ENCODE measurements at places on chromosomes 13 and 19.
A peak's percentile ranks its signal among the peaks of the same experiment; 100 is the strongest.

- no peak for DNase-seq
Observed at GRCh38 chr13:46565808-46566750, 13.1 kb downstream of the LRCH1 start.

DNA sequence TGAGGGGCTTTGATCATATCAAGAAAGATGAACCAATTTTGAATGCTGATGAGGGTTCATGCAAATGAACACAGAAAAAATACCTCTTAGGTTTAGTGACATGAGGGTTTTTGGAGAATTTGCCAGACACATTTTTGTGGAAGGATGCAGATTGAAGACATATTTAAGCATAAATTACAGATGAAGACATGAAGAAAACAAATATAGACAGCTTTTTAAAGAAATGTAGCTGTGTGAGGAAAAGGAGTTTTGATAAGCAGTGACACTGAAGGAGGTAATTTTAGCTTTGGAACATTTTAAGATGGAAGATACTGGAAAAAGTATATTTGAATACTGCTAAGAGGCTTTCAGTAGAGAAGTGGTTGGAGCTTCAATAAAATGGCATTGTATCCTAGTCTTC is 810.8 kb upstream of the GPC6 start:
- DNase-seq = no peak

- peak; percentile 92 for DNase-seq
Observed at GRCh38 chr19:19320361-19321140, at the start of the genes MAU2 and SUGP1. Gene MAU2, plus strand, starts transcription at chr19:19320829. Its CDS starts 31 bp downstream, at chr19:19320860. Gene SUGP1, minus strand, starts transcription at chr19:19320509. Its CDS starts 13 bp downstream, at chr19:19320496.

- DNase-seq = peak; percentile 82
Observed at GRCh38 chr19:7852851-7853769, 21.1 kb downstream of the PRR36 start.

- no peak for DNase-seq
Observed at GRCh38 chr19:934865-935479, 9.1 kb downstream of the ARID3A start.

- DNase-seq = no peak
Observed at GRCh38 chr13:74158028-74158427, 23.8 kb upstream of the KLF12 start.

DNA sequence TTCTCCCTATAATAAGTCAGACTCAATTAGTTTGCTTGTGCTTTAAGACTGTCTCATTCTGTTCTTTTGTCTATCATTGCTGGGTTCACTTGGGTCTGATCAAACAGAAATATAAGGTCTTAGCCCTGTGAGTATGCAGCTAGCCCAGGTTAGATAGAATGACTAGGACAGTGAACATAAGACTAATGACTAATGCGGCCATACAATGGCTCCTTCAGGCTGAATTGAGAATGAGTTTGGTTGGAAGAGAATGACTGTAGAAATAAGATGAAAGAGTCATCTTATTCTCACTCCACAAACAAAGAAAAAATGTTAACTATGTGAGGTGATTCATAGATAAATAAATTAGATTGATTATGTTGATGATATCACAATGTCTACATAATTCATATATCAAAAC is 50.1 kb upstream of the OBI1 start:
- no peak for DNase-seq

- DNase-seq = no peak
Observed at GRCh38 chr13:51959773-51960172, 51.5 kb downstream of the ATP7B start.

DNA sequence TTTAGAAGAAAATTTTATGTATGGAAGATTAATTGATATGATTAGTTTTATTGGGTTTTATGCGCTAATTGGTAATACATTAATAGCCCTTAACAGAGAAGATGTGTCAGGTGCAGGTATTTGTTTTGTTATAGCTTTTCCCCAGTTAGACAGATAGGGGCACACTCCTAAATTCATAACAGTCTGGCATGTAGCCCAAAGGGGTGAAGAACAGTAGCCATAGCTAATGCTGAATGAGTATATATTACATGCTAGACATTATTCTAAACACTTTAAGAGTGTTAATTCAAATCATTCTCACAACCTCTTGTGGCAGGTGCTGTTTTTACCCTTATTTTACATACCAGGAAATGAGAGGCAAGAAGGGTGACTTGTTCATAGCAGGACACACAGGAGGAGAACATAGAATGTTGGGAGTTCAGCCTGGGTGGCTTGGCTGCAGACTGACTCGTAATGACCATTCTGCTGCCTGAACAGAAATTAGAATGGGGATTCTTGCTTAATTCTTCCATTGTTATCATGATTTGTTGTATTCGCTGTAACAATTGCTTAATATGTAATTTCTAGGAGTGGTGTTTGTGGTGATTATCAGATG is 20.1 kb downstream of the PCCA start:
- no peak for DNase-seq

GRCh38 chr13:49410477-49410876 is 33.4 kb downstream of the CAB39L start:
- no peak for DNase-seq

DNA sequence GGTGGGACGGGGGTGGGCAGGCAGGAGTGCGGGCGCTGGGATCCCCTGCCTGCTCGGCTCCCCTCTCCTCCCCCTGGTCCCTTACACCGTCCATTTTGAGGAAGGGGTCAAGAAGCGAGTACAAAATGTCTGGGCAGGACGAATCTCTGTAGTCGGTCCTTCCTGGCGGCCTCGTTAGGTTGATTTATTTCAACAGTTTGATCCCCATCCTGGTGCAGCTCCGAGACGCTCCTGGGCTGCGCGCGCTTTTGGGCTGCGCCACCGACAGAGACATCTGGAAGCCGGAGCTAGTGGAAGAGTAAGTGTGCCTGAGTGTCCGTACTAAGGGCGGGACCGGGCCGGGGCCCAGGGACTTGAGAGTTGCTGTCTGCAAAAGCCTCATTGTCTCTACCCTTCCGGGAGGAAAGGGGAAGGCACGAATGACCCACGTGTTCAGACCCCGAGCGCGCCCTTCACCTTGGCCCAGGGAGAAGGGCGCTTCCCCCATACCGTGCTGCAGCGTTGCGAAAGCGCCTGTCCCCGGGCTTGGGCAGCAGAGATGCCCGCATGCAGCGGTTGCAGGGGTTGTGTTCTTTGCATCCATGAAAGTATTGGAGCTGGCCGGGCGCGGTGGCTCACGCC is 1.8 kb downstream of the ZNF114 start:
- no peak for DNase-seq

DNA sequence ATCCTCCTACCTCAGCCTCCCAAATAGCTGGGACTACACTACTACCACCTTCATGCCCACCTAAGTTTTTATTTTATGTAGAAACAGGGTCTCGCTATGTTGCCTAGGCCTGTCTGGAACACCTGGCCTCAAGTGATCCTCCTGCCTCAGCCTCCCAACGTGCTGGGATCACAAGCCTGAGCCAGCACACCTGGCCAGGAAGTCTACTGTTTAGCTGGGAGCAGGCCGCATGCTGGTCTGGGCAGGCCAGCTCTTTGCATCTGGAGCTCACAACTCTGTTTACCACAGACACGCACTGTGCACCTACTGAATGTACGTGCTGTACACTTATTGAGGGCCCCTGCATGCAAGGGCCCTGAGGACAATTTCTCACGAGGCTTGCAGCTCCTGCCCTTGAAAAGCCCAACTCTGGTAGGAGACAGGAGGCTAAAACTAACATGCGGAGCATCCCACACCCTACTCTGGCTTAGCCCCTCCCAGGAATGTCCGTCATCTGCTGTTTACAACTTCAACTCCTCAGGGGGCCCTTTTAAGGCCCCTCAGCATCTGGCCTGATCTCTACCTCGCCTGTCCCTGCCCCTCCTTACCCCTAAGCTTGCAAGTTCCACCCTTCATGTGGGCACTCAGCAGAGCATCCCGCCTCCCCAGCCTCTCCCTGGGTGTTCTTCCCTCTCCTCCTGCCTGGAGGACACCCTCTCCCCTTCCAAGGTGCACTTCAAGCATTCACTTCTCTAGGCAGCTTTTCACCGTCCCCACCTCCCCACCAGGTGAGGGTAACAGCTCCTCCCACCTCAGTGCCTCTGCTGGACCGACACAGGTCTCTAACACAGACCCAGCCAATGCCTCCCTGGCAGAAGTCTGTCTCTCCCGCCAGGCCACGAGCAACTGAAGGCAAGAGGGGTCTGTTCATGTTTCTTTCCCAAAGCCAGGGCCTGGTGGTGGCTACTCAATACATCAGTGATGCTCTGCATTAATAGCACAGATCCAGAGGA is 114.2 kb upstream of the UQCRFS1 start:
- no peak for DNase-seq

GRCh38 chr19:47228937-47229675 is 1.9 kb downstream of the BBC3 start:
- no peak for DNase-seq

DNA sequence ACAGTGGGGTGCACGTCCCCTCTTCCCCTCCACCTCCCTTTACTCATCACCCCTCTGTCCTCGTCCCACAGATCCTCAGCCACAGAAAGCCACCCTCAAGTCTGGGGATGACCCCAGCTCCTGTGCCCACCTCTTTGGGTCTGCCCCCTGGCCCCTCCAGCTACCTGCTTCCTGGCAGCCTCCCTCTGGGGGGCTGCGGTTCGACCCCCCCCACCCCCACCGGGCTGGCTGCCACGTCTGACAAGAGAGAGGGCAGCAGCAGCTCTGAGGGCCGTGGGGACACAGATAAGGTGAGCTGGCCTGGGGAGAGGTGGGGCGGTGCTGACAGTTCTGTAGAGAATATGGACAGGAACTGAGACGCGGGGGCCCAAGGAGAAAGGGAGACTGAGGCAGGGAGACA is 11.1 kb downstream of the IRF3 start:
- no peak for DNase-seq

DNA sequence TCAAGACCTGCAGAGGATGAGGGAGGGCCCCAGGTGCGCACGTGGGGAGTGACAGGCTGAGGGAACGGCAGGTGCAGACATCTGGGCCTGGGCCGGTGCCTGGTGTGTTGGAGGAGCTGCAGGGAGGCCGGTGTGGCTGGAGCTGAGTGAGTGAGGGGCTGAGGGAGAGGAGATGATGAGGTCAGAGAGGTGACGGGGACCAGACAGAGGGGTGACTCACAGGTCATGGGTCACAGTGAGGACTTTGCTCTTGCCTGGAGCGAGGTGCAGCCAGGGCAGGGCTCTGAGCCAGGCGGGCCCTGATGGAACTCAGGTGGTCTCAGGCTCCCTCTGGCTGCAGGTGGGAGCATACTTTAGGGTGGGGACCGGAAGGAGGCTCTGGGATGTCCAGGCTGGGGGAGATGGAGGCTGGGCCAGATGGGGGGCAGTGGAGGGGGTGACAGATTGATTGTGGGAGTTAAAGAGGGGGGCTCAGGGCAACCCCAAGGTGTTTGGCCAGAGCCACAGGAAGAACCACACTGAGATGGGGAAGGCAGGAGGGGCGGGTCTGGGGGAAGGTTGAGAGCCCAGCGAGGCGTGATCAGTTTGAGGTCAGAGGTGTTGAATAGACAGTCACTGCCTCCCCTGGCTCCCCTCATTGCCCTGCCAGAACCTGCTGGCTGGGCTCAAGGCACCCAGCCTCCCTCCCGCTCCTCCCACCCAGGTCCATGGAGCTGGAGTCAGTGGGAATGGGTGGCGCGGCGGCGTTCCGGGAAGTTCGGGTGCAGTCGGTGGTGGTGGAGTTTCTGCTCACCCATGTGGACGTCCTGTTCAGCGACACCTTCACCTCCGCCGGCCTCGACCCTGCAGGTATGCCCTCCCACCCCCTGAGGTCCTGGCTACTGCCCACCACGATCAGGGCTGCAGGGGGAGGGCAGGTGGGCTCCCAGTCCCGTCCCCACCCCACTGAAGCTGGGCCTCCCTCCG is 8.4 kb downstream of the ARHGAP33 start:
- no peak for DNase-seq

DNA sequence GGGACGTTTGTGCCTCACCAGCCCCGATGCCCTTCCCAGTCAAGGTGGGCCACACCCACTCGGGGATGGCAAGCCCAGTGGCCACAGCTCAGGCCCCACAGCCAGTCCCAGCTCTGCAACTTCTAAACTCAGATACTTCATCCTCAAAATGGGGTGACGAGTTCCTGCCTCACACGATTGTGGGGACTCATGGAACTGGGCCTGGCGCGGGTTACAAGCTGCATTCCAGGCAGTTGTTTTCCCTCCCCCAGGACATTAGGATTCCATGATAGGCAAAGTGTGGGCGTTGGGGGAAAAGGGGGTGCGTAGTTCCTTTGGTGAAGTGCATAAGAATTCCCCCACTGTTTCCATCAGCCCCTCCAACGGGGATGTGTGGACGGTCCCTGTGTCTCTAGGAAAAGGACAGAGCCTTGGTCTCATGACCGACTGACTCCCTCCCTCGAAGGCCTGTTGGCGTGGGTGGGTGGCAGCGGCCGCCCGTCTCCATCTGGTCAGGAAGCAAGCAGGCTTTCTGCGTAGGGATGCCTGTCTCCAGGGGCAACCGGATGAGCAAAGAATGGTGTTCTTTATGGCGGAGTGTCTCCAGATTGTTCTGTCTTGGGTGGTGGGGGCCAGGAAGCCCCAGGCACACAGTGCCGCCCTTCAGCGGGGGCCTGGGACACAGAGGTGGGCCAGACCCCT is 21.1 kb upstream of the NPAS1 start:
- no peak for DNase-seq

- DNase-seq = no peak
Observed at GRCh38 chr13:99357941-99358340, 50.7 kb upstream of the GPR183 start.

- no peak for DNase-seq
Observed at GRCh38 chr13:106090001-106090400, 445.5 kb downstream of the EFNB2 start.

DNA sequence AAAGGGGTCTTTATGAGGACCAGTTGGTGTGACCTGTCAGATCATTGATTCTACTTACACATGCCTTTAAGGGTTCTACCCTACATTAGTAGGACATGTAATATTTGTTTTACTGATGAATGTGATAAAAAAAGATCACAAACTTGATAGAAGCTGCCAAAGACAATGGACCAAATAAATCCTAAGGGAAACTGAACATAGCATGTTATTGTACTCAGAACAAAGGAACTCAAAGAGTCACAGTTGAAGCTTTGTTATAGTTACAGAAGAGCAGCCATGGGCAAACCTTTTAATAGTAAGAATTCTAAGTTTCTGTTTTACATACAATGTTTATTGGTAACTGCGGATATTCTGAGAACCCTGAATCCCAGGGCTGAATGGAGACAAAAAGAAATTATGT is 780.1 kb downstream of the SLITRK6 start:
- no peak for DNase-seq

DNA sequence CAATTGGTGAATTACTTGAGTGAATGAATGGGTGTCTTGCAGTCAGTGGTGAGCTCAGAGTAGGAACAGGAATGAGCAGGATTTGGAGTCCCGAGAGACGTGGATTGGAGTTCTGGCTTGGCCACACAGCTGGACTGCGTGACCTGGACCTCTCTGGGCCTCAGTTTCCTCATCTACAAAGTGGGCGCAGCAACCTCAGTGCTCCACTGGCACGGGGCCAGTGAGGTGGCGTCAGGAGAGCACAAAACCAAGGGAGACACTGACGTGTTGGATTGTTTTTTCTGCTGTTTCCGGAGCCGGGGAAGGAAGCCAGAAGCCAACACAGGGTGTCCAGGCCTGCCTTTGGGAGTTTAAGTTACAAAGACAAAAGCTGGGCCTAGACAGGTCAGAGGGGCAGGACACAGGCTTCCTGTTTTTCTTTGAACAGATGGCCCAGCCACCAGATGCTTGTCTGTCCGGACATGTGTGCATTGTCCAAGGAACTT is 6.5 kb upstream of the DOCK6 start:
- DNase-seq = no peak

GRCh38 chr19:10670876-10671804 is 17.0 kb downstream of the ILF3 start:
- no peak for DNase-seq

- no peak for DNase-seq
Observed at GRCh38 chr13:45021250-45021649, 31.9 kb downstream of the GPALPP1 start.

- no peak for DNase-seq
Observed at GRCh38 chr19:5541456-5541855, 26.3 kb downstream of the TINCR start.

- DNase-seq = no peak
Observed at GRCh38 chr13:46868091-46868490, 28.8 kb downstream of the HTR2A start.

All from NCI-H1417 treated with DMSO at 0.1 percent for 48 hours (cell line).